ENCODE measurements at places on chromosomes 11 and 22.

GRCh38 chr11:123413636-123414035 lies 16.4 kb upstream of the GRAMD1B start:
- DNase-seq: no peak

DNA sequence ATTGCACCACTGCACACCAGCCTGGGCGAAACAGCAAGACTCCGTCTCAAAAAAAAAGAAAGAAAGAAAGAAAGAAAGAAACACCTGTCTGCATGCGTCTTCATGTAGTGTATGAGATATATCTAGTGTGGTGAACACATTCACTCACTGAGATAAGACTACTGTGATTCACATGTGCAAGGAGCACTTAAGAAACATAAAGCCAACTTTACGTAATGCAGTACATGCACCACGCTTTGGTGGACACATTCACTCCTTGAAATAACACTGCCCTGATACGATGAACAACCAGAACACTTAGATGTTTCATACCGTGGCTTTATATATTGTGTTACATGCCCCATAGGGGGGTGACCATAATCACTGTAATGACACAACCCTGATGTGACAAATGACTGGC lies 96.0 kb downstream of the MICAL3 start:
- no peak for DNase-seq

DNA sequence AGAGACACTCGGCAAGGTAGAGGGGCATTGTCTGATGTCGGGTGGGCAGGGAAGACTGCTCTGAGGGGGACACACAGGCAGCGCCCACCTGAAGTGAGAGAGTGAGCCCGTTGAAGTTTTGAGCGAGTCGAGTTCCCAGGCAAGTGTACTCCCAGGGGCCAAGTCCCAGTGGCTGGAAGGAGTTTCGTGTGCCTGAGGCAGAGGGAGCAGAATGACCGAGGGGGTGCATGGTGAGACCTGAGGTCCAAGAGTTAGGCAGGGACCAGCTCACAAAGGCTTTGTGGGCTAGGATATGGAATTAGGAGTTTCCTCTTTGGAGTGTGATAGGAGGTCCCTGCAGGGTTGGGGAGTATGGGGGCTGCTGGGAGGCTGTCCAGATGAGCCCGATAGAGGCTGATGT lies 6.2 kb downstream of the SCN2B start:
- no peak for DNase-seq

- no peak for DNase-seq
Measured at GRCh38 chr11:131350872-131351271, 19.5 kb upstream of the NTM start.

DNA sequence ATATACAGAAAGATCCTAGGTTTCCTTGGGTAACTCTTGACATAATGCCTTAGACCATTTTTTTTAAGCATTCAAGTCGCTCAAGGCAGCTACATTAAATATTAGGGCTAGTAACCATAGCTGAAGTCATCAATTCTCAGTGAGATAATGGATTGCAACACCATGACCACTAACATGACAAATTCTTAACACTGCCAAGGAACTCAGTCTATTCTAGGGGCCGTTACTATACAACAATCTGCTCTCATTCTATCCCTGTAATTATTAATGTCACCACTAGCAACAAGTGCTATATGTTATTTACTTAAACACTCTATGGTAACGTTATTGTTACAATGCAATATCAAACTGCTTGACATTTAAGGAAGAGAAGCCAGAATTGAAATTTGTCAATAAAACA lies 3.2 kb upstream of the STK33 start:
- no peak for DNase-seq

GRCh38 chr22:49793296-49793695 lies 34.4 kb downstream of the BRD1 start:
- no peak for DNase-seq

DNA sequence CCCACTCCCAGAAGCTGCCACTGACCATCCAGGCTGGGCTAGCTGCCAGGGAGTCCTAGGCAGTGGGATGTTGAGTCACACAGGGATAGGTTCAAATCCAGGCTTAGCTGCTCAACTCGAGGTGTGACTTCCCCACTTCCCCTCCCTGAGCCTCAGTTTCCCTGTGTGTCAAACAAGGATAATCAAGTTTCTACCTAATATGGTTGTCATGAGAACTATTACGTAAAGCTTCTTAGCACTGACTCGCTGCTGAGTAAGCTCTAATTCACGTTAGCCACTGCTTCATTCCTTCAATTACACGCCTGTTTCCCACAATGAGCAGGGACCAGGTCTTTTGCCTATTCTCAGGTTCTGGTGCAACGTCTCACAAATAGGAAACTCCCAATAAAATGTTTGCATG lies 67.7 kb downstream of the SEZ6L start:
- no peak for DNase-seq

GRCh38 chr11:109490953-109491635 lies 69.1 kb downstream of the C11orf87 start:
- no peak for DNase-seq

GRCh38 chr11:82738091-82738490 lies 4.4 kb upstream of the FAM181B start:
- DNase-seq: no peak

DNA sequence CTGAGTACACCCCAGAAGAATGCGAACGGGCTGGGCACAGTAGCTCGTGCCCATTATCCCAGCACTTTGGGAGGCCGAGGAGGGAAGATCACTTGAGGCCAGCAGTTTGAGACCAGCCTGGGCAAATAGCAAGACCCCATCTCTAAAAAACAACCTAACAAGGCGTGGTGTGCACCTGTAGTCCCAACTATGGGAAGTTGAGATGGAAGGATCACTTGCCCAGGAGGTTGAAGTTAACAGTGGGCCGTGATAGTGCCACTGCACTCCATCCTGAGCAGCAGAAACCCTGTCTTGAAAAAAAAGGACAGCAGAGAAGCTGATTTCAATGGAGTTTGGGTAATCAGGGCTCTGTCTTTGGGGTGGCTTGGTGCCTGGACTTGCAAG lies 3.3 kb downstream of the RPLP2 start:
- no peak for DNase-seq

- DNase-seq: no peak
Measured at GRCh38 chr11:108984523-108984922, 319.7 kb downstream of the DDX10 start.

- DNase-seq: no peak
Measured at GRCh38 chr22:29257751-29258181, 10.0 kb downstream of the RHBDD3 start.

DNA sequence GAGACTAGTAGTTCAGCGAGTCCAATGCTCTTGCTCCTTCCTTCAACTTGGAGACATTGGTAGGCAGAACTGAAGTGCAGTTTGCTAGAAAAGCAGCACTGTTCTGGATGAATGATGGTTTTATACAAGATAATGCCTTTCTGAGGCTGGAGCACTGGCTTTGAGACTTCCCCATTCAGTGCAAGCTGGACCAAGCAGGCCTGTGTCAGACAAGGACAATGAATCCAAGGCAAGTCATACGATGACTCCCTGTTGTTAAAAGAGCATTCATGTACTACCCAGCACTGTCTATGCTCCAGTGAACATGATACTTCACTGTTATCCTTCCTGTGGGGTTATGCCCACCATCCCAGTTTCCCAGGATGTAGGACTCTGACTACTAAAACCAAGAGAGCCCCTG lies 242.3 kb upstream of the RAG2 start:
- no peak for DNase-seq

DNA sequence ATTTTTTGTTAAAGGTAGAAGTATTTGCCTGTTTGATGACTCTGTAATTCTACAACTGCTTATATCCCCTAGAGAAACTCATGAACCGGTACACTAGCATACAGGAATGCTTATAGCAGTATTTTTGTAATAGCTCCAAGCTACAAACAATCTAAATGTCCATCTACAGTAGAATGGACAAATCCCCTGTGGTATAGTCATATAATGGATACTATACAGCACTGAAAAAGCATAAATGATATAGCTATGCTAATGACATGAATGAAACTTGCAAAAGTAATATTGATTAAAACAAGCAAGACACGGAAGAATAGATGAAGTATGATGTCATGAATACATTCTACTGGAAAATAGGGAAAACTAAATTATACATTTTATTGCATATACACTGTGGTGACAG lies 142.9 kb downstream of the CEP164 start:
- DNase-seq: no peak

- DNase-seq: no peak
Measured at GRCh38 chr11:120310870-120311269, 14.2 kb upstream of the TLCD5 start.

DNA sequence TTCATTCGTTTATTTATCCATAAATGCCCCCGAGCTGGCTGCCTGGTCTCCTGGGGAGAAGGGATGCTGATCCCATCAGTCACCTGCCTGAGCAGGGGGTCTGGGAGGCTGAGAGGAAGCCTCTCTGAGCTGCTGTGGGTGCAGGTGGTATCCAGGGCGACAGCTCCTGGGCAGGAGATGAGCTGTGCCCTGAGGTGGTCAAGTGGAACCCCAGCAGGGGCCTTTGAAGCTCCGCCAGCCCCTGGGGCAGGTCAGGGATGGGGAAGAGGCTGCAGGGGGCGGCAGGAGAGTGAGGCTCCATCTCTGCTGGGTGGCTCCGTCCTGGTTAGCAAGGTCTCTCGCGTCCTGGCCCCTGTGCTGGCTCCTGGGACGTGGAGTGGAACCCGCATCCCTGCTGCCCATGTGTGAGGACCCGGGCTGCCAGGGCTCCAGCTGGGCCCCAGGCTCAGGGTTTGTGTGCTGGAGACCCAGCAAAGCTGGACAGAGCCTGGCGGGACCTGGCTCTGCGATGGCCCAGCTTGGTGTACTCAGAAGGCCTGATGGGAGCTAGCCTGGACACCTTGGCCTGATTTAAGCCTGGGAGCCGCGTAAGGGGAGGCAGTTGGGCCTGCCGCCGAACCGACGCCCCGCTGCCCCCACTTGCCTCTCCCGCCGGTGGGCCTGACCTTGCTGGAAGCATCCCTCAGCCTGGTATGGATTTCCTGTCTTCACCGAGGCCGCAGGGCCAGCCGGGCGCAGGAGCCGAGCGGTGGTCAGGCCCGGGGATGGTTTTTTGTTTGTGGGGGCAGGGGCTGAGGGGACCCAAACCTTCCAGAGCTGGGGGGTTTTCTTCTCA lies 44.5 kb downstream of the RTN4R start:
- DNase-seq: no peak

DNA sequence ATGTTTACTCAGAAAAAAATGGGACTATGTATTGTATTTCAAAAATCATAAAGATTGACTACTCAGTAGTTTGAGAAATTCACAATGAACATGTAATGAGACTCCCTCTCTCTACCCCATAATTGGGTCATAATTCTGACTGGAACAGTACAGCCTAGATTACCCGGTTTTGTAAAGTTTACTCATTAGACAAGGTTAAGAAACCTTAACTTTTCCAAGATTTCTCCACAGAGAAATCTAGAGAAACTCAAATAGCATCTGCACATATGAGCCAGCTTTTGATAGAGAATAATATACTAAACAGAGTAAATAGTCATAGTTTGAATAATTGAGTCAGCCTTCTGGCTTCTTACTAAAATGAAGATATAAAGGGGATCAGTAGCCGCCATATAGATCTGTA lies 331.1 kb upstream of the MPPED2 start:
- DNase-seq: no peak

GRCh38 chr11:26121466-26121865 lies 210.5 kb upstream of the ANO3 start:
- no peak for DNase-seq

DNA sequence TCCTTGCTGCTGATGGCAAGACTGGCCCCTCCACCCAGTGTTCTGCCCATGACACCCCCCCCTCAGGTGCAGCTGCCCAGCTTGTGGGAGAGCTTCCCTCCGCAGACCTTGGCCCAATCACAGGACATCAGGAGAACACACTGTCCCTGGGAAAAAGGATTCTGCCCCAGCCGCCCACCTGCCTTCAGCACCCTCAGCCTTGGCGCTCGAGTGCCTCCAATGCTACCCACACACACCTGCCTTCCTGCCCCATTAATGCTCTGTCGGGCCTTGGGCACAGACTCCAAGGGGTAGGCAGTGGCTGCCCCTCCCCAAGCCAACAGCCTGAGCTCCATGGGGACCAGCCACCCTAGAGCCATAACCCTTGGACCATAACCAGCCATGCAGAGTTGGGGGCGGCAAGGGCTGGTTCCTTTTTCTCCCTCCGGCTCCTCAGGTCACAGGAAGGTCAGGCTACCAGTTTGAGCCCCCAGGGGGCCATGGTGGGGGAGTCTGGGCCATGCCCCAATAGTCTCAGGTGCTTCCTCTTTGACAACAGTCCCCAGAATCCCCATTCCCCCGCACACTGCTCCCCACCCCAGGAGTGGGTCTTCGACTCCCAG lies 1.3 kb upstream of the ZNF70 start:
- DNase-seq: no peak

GRCh38 chr11:67442504-67443404 lies 522 bp downstream of the CORO1B start:
- DNase-seq: peak; percentile 18

DNA sequence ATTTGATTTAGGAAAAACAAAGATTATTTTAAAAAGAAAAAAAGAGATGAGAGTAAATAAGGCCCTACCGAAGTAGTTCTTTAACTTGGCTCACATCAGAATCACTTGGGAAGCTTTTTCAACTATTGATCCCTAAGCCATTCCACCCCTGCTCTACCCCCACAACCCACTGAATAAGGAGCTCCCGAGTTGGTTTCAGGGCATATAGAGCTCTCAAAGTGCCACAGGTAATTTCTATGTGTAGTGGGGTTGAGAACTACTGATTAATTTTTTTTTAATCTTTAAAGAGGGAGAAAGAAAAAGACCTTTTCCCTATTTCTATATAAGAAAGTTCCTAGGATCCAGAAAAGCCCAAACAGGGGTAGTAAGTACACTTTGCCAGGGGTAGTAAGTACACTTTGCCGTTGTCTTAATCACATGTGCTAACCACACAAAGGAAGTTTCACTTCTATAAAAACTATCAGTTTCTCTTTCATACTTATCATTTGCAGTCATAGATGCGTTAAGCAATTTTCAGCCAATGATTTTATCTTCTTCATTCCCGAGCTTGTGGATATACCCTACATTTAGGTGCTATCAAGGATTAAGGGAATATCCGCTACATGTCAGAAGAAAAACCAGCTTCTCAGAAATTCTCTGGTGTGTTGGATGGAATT lies 108.4 kb upstream of the ZC3H12C start:
- DNase-seq: no peak

GRCh38 chr22:21766691-21767462 lies 31.3 kb upstream of the YPEL1 start:
- peak; percentile 56 for DNase-seq

- no peak for DNase-seq
Measured at GRCh38 chr11:69096473-69096872, 47.7 kb downstream of the TPCN2 start.

DNA sequence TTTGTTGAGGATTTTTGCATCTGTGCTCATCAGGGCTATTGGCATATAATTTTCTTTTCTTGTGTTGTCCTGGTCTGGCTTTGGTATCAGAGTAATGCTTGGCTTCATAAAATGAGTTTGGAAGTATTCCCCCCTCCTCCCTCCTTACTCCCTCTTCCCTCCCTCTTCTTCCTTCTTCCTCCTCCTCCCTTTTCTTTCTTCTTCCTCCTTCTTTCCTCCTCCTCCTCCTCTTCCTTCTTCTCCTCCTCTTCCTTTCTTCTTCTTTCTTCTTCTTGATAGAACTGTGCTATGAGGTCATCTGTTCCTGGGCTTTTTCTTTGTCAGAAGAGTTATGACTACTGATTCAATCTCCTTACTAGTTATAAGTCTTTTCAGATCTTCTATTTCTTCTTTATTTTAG lies 10.1 kb downstream of the BIRC2 start:
- DNase-seq: no peak

- DNase-seq: no peak
Measured at GRCh38 chr11:46876471-46876870, 30.4 kb upstream of the CKAP5 start.
